ENCODE measurements at places on chromosomes 3 and 15.

GRCh38 chr15:83287541-83288027 is 3.1 kb upstream of the BNC1 start:
- DNase-seq, result no peak

GRCh38 chr3:88131695-88132094 is 18.1 kb upstream of the C3orf38 start:
- DNase-seq, result no peak

- DNase-seq, result peak; percentile 62
Measured at GRCh38 chr15:67839499-67839928, 331 bp downstream of the RNU6-1 start.

DNA sequence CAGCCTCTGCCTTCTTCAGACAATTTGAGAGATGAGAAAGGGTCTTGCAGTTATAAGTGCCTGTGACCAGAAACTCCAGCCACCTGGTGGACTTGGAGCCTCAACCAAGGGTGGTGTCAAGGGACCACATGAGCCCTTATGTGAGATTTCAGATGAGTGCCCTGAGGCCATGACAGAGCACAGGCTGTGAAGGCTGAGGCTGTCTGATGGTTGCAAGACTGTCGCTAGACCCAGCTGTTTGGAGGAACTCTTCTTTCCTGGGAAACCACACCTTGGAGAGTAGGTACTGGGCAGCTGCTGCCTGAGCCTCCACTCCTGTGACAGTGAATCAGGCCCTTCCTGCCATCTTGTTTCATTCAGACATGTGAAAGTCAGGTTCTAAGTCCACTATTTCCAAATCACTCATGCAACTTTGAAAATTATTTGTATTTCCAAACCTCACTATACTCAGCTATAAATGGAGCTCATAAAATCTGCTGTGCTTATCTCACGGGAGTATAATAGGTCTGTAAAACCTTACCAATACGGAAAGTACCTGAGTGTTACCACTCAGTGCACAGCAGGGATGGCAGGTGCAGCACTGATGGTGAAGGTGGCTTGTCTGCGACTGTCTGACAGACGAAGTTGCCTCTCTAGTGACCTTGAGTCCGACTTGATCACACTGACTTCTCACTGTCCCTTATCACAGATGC is 99.4 kb downstream of the RPL39L start:
- no peak for DNase-seq

DNA sequence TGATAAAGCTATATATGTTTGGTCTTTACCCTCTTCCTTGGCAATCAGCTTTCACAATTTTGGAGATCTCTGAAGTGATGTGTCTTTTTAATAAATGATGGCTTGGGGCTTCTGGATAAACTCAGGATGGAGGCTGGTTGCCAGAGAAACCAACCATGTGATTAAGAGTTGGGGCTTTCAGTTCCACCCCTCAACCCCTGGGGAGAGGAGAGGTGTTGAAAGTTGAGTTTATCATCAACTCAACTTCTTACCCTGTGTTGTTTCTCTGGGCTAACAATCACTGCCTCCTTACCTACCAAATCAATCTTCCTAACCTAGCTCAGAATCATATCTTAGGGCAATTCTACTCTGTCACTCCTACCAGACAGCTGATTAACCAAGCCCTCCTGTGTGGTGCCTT is 735.8 kb downstream of the ZPLD1 start:
- no peak for DNase-seq

DNA sequence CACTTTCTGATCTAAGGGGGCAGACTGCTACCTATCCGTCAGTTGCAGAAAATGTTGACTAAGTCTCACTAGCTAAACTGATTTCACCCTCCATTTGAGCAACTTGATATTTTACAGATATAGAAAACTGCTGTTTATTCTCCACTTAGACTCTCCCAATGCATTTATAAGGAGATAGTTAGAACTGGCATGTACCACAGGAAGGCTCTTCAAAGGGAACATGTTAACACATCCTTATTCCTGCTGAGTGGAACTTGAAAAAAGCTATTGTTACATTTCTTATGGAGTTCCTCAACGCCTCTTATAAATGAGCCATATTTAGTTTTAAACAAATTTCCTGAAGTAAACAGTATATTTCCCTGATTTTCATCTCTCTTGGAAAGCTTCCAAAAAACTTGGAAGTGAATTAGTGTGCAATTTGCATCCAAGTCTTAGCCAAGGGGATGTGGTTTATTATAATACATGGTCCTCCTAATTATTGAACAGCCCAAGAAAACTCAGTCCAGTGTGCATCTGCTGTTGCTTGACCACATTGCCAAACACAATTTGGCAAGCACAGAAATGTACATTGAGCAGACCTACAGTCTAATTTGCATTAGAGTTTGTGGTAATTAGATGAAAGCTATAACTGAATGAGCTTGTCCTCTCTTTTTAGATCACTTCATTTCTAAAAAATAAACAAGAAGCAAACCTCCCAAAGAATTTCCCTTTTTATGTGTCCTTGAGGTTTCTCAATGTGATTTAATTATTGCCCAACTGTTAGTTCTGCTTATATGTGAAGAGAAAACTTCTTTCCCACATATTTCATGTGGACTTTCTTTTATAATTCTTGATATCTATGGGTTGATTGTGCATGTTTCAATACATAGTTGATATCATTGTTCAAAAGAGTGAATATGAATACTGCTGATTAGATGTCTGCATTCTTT is 72.6 kb upstream of the DPH6 start:
- no peak for DNase-seq

DNA sequence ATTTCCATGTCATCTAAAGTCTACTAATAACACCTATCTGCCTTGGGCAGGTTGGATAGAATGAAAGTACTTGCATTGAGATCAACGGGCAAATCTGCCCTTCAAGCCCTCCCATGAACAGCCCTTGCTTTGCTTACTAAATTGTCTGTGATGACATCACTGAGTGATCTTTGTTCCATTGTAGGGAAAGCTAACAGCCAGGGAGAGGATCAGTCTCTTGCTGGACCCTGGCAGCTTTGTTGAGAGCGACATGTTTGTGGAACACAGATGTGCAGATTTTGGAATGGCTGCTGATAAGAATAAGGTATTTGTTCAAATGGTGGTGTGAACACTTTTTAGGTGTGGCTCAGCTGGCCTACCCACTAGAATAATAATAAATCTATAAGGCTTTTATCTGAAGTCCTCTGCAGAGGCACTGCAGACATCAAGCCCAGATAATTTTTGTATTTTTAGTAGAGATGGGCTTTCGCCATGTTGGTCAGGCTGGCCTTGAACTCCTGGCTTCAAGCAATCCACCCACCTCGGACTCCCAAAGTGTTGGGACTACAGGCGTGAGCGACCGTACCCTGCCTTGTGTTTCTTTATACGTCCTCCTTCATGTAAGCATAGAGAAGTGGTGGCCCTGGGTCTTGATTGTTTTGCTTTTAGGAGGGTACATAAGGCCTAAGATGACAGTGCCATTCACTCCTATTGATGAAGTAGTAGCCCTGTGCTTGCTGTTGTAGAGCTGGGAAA is 5.7 kb downstream of the PCCB start:
- DNase-seq, result no peak

GRCh38 chr3:197858133-197858532 is 67.1 kb downstream of the LRCH3 start:
- DNase-seq, result no peak

GRCh38 chr15:71691458-71692417 is 118.6 kb upstream of the NR2E3 start:
- DNase-seq, result no peak

- DNase-seq, result peak; percentile 15
Measured at GRCh38 chr3:48187301-48187578, 977 bp downstream of the CDC25A start.

GRCh38 chr3:148221303-148221702 is 476.4 kb upstream of the AGTR1 start:
- DNase-seq, result peak; percentile 71

GRCh38 chr3:109070211-109070610 is 47.7 kb downstream of the MORC1 start:
- DNase-seq, result no peak

- no peak for DNase-seq
Measured at GRCh38 chr3:7292362-7292761, 431.4 kb downstream of the GRM7 start.

DNA sequence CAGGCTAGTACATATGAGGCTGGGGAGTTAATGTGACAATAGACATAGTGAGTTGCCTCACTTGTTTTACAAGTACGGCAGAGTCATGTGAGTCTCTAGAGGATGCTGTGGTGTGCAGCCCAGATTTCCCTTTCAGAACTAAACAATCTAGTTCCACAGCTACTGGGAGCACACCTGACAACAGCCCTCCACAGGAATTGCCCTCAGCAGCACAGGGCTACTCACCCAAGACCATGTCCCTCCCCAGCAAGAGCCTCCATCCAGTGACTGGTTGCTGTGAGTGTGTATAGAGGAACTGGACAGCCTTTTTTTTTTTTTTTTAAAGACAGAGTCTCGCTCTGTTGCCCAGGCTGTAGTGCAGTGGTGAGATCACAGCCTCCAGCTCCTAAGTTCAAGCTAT is 40.2 kb upstream of the UBE2E2 start:
- no peak for DNase-seq

- no peak for DNase-seq
Measured at GRCh38 chr15:93041159-93041547, 47.9 kb downstream of the RGMA start.

DNA sequence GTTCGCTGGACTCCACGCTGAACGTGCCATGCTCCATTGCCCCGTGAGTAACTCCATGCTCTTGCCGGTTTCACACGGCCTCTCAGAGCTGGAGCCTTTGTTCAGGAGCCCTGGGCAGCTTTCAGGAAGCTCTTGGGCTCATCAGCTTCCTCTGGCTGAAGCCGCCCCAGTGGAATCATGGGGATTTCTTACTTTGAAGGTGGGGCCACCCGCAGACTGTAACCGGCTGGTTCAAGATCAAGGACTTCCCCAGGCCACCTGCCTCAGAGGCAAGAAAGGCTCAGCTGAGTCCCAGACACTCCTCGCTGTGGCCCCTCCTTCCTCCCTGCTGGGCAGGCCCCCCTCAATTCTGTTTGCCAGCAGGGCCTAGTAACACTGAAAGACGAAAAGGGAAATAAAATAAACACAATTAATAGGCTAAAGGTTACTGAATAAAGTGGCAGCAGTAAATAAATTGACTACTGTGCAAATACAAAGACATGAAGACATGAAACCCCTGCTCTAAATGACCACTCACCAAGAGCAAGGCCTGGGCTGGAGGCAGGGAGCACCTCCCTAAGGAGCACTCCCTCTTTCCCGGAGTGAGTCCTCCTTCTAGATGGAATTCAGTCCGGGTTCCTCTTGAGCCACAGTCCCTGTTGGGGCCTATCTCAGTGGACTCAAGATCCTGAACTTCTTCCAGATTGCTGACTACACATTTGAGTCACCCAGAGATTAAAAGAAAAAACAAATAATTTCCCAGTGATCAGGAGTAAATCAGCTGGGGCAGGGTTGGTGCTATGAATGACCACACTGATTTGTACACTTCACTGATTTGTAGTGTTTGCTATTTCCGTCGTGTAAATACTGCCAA is 51.0 kb downstream of the ZDHHC19 start:
- DNase-seq, result peak; percentile 78

GRCh38 chr3:25895443-25895842 is 105.6 kb downstream of the OXSM start:
- DNase-seq, result no peak

DNA sequence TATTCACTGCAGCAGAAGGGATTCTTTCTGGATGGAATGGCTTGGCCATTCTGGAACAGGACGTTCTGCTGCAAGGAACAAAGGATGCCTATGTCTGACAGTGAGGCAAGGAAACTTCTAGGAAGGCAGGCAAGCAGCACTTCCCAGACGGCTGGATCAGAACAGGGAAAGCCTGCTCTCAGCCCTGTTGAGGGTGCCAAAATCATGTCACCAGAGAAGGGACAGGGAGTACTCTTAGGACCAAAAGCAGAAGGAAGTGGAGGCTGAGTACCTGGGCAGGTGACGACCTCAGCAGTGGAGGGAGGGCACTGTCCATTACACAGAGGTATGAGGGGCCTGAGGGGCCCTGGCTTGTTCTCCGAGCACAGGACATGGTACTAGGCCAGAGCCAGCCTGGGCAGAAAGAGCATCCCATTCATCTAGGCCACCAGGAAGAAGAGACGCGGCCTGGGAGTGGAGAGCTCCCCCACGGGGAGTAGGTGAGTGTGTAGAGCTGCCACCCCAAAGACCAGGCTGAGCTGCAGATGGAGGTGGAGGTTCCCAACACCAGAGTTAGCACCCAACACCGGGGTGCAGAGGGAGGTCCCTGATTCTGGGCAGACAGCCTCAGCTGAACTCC is 9.6 kb downstream of the KLF15 start:
- DNase-seq, result no peak

DNA sequence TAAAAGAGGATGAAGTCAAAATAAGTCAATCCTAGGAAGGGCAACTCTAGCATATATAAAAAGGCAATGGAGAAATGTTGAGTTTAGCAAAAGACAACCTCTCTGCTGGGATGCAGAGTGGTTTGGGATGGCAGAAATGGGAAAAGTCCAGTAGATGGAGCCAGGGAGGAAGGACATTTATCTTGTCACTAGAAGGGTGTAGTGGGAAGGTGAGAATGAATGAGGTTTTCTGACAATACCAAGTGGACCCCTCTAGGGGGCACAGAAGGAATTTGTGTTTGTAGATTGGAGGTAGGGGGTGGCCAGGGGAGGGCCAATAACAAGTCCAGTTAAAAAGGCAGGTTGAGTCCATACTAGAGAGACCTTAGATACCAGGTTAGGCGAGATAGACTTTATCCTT is 80.0 kb downstream of the THSD4 start:
- DNase-seq, result no peak

DNA sequence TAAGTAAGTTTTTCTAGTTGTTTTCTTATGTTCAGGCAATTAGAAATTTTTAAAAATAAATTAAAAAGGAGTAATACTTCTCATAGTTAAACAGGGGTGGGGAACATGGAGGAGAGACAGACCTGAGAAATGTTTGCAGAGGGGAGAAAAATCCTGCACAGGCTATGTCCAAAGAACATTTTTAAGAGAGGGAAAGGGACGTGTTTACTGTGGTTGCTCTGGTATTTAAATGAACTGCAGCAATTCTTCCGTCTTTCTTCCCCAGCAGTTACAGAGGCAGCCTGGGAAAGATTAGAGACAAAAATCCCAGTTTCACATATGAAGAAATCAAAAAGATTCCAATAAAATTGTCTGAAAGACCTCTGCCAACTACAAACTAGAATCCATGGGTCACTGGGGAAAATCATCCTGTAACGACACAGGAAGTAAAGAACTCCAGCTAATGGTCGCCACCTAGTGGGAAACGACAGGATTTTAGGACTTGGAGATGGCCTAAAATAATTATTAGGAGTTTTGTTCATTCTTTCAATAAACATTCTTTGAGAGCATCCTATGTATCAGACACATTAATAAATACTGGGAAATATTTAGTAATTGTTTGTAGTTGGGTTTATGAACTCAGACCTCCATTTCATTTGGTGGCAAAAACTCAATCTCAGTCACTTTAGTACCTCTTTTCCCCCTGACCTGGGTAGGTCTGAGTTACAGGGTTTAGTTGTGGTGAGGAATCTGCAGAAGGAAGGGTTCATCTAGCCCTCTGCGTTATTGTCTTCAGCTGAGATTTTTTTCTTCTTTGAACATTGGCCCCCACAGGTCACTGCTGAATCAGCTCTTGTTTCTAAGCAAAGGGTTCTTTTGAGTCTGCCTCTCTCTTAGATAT is 69.9 kb upstream of the GOLIM4 start:
- peak; percentile 84 for DNase-seq
